ENCODE measurements at places on chromosomes 4 and X.

- DNase-seq: no peak
Observed at GRCh38 chr4:103842637-103843239, 123.0 kb upstream of the TACR3 start.

DNA sequence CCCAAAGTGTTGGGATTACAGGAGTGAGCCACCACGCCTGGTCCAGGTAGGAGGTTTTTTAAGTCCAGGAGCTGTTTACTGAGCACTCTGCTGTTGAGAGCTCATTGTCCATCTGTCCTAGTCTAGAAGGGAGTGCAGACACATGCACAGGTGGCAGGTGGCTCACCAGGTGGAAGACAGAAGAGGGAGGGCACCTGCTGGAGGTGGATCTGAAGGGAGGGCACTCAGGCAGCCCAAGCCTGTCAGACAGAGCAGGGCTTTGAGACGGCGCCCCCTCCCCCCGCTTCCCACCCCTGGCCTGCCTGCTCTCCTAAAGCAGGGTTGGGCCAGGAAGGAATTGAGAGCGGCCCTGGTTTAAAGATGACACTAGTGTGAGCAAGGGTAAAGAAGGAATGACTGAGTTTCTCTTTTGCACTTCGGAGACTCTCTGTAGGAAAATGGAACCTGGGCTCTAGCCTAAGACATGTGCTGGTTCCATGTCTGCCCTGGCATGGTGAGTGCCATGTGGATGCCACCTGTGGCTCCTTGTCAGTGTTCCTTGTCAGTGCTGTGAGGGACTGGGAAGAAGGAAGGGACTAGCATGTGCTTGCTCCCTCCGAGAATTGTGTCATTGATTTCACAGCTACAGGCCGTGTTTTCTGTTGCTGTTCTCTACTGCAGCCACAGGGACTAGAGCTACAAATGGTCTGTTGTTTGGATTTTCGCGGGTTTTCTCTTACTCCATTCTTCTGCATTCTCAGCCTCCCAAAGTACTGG lies 108.6 kb downstream of the TNIP2 start:
- no peak for DNase-seq

DNA sequence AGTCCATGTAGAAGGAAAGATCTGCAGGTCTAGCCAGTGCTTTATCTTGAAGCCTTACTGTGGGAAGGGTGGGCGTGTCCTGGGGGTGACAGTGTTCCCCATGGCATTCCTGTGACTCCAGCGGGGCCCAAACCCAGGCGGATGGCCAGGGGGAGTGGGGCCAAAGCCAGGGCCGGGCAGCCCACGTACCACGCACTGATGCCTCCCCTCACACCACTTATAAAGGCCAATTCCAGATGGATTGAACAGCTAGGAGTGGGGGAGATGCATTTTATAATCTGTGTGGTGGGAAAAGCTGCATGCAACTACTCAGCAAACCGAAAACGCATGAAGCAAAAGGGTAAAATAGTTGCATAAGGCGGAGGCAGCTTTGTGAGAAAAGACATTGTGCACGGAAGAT lies 36.4 kb downstream of the NELFA start:
- no peak for DNase-seq

- DNase-seq: no peak
Observed at GRCh38 chr4:93018806-93019205, 715.0 kb downstream of the GRID2 start.

DNA sequence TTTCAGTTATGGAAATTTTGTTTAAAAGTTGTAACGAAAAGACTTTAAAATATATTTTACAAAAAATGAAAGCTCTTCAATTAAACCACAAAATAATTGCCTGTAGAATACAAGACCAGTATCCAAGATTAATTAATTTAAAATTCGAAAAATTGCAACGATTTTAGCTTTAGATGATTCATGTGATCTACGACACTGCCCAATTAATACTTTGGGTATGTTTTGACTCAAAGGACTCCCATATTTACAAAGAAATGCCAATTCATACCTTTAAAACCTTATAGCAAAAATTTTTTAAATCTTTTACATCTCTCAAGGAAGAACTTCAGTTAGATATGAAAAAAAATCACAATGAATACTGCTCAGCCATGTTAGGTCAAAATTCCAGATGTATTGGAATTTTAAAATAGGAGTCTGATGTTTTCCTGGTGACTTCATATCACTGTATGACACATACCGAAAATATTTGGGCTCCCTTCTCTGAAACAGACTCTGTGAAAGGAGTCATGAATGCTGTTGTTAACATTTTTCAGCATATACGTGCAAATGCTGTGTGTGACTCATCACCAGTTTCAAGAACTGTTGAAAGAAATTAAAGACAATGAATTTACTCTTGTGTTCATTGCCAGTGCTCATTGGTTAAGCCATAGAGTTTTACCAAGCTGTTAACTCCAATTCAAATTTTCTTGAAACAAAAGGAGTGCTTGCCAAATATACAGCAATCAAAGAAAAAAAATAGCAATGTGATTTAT lies 13.8 kb upstream of the SMS start:
- no peak for DNase-seq

- DNase-seq: no peak
Observed at GRCh38 chr4:10183462-10183861, 66.9 kb upstream of the WDR1 start.

DNA sequence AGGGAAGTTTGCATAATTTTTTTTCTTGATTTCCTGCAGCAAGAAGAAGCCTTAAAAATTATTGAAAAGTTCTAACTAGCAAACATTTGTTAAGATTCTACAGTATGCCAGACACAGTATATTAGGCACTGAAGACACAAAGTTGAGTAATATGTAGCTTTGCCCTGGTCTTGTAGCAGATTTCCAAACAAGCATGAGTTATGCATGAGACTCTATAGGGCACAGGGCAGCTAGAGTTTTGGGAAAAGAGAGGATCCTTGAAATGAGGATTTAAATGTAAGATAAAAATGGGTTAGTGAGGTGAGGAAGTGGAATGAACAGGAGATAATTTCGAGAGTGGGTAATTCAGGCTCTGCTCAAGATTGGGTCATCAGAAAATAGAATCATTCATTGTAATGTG lies 8.6 kb upstream of the GPRIN3 start:
- no peak for DNase-seq

All from right forelimb (tissue), 1 donor.